Activated CD4-positive, CD25-positive, alpha-beta regulatory T cell (primary cell): ENCODE measurements at places on chromosomes 16 and 17.

DNA sequence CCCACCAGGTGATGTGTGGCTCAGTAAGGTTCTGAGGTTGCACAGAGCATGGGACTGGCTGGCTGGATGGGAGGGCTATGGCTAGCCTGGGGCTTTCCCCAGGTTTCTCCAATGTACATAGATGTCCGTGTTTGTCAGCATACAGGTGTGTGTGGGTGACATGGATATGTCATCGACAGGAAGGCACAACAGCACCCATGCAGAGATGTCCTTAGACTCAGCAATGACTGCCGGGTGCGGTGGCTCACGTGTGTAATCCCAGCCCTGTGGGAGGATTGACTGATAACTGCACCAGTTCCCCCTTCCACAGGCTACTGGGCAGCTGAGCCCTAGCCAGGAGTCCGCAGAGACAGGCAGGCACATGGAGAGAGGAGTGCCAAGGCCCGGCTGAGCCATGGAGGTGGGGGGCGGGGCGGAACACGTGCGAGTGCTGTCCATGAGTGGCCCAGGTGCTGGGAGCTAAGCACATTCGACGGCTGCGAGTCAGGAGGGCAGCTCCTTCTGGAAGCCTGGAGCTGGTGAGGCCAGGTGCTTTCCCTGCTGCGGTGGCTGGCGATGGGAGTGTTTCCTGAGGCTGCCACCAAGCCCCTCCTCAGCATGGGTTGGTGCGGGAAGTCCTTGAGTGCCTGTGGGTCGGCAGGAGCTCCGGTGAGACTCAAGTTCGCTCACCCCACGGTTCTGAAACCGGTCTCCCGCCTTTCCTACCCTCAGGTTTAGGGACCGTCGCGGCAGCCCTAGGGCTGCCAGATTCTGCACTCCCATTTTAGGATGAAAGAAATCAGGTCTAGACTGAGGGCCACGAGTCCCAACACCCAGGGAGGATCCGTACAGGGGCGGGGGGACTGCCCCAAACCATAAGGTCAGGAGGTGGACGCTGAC, 858 bp upstream of the ASPSCR1 start:
- DNase-seq: no peak

DNA sequence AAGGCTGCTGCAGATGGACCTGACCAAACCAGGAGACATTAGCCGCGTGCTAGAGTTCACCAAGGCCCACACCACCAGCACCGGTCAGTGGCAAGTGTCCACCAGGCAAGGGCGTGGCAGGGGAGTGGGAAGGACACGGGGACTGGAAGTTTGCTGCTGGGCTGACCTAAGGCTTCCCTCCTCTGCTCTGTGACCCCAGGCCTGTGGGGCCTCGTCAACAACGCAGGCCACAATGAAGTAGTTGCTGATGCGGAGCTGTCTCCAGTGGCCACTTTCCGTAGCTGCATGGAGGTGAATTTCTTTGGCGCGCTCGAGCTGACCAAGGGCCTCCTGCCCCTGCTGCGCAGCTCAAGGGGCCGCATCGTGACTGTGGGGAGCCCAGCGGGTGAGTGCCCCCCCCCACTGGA, 4.8 kb downstream of the HSD11B2 start:
- DNase-seq: no peak

- DNase-seq: no peak
Observed at GRCh38 chr16:28106467-28107215, 43.1 kb upstream of the GSG1L start.

DNA sequence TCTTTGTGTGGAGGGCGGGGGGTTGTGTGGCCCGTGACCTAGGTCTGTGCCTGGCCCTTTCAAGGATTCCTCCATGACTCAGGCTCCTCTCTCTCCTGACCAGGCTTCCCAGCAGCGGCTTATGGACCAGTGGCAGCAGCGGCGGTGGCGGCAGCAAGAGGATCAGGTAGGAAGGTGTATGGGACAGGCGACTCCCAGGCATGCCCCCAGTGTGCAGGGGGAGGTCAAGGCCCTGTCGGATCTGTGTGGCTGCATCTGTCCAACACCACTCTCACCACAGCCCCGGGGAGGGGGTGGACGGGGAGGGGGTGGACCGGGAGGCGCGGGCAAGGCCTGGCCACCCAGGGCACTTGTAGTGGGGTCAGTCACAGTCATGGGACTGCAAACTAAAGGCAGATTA, 93.1 kb downstream of the CCDC182 start:
- no peak for DNase-seq

DNA sequence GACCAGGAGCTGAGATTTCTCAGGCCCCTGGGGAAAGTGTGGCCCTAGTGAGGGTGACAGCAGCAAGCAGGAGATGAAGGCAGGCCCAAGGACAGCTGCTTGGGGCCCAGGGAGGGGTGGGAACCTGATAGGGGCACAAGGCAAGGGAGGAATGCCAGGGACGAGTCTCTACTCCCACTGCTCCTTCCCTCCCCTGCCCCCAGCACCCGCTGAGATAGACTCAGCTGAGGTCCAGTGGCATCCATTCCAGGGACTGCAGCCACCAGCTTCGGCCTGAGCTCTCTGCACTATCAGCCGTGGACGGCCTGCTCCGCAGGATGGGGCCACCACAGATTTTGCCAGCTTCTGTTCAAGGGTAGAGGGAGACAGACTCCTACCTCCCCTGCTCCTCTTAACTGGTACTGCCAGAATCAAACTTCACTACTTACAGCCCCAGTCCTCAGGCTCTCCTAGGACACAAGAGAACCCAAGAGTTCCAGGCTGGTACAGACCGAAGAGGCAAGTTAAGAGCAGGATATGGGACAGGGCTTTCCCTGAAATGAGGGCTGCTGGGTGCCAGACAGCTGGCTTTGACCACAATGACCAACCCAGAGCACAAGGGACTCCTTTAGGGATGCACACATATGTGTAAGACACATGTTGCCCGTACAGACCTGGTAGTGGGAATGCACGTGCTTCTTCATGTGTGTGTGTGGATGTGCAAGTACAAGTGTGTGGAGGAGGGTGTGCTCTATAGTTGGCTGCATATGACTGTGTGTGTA, 5.5 kb downstream of the CACNB1 start:
- no peak for DNase-seq

DNA sequence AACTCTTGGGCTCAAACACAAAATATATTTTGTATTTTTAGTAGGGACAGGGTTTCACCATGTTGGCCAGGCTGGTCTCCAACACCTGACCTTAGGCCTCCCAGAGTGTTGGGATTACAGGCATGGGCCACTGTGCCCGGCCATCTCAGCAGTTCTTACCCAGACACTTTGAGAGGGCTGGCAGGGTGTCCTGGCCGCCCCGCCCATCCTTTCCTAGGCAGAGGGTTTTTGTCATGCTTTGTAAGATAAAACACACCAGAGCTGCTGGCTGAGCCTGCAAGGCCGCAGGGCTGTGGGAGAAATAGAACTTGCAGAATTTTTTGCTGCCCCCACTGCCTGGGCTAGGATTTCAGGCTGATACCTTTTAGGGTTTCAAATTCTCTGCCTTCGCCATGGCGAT, 8.7 kb downstream of the PPL start:
- DNase-seq: no peak

DNA sequence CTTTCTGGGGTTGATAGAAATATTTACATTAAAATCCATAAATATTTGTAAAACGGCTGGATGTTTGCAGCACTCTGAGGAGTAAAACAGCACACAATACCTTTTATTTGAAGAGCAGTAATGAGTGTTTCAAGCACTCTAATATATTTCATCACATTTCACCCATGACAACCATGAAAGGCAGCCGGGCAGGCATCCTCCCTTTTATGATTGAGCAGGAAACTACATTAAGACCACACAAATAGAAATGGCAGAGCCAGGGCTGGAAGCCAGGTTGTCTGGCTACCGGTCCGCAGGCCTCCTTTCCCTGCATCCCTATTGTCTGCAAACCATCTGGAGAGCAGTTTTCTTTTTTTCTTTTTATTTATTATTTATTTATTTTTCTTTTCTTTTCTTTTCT, 23.1 kb upstream of the GPRC5C start:
- DNase-seq: no peak

DNA sequence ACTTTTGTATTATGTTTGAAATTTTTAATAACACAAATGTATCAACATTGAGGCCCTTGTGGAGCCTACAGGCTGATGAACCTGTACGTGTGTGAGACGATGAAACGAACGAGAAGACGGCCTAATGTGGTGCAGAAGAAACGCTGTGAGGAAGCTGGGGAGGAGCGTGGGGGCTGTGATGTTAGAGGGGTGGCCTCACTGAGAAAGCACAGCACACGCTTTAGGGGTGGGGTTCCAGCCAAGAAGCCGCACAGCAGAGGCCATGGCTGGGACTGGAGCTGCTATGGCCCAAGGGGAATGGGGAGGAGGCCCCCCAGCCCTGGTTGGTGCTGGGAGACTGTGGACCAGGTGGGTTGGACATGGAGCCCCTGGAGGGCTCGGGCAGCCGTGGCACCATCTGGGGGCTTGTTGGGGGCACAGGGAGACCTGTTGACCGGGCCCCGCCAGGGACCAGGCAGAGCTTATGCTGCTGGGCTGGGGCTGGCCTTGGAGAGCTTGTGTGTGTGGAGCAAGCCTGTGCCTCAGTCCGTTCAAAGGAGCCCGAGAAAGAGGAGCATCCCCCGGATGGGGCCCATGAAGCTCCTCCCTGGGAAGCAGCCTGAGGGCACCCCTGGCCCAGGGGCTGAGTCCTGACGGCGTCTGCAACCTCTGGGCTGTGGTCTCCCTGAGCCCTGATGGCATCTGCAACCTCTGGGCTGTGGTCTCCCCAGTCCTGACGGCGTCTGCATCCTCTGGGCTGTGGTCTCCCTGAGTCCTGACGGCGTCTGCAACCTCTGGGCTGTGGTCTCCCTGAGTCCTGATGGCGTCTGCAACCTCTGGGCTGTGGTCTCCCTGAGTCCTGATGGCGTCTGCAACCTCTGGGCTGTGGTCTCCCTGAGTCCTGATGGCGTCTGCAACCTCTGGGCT, 44.7 kb downstream of the METRNL start:
- no peak for DNase-seq

DNA sequence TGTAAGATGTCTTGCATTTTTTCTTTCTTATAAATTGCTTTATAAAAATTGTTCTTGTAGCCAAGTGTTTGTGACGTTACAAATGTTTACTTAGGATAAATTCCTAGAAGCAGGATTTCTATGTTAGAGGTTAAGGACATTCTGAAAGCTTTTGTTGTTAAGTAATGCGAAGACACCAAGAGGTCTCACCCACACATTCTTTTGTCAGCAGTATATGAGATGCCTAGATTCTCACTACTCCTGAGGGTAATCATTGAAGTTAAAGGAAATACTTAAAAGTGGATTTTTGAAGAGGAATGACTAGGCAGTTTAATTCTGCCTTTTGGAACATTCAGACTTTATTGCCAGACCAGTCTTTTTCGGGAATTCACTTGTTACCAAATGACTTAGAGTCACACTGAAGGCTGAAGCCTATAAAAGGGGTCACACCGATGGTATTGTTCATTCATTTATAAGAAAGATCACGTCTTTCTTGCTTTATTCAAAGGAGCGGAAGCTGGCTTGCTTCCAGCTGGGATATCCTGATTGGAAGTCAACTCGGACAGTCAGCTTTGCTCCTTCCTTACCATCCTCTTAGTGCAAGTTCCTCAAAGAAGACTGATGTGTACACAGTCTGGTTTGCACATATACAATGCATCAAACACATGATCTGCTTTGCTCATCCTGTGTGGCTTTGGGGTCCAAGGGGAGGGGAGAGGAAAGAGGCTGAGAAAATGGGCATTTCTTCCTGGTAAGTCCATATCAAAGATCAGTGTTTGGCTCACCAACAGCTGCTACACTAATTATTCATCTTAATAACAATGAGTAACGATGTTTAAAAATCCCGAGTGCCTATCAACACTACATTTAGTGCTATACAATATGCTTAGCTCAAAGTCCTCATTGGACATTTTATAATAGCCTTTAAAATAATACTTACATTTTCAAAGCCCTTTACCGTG, 160.0 kb downstream of the MAP2K6 start:
- DNase-seq: no peak

DNA sequence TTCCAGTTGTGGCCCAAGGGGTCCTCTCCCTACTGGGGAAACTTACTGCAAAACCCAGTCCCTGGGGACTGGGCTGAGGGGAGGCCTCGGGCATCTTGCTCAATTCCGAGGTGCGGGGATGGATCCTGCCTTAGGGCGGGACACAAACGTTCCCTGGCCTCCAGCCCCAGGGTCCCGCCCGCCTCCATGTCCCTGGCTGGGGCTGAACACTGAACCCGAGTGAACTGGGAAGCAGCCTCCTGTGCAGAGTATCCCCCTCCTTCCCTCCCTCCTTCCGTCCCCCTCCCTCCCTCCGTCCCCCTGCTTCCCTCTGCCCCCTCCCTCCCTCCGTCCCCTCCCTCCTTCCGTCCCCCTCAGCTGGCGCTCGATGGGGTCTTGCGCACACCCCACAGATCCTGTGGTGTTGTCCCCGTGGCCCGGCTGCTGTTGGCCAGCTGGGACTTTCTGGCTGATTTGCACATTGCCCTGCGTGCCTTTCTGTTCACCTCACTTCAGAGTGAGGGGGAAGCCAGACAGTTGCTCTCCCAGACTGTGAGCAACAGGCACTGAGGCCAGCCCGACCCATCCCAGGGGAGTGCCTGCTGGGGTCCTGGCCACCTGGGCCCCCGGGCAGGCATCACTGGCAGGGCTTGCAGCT, 5.5 kb downstream of the TRAF7 start:
- DNase-seq: no peak

- peak; percentile 71 for DNase-seq
Observed at GRCh38 chr17:8151120-8151640, 1.0 kb downstream of the PER1 start.

DNA sequence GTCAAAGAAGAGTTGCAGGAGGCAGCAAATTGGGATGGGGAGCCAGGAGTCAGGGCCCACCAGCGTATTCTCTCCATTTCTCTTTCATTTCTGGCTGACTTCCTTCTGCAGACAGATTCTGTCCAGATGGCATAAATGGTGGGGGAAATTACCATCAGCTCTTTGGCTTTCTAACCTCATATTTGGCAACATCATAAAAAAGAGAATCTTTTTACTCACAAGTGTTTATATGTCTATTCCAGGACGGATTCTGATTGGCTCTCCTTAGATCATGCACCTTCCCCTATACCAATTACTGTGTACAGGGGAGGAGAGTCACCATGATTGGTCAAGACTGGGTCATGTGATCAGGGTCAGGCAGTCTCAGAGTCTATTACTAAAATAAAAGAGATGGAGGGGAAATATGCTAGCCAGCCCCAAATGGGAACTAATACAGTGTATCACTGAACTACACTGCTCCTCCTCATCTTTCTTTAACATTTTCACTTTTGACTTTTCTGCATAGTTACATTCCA, 537.1 kb upstream of the EEF2KMT start:
- DNase-seq: no peak

- DNase-seq: peak; percentile 22
Observed at GRCh38 chr16:23557779-23558702, 514 bp downstream of the UBFD1 start.

DNA sequence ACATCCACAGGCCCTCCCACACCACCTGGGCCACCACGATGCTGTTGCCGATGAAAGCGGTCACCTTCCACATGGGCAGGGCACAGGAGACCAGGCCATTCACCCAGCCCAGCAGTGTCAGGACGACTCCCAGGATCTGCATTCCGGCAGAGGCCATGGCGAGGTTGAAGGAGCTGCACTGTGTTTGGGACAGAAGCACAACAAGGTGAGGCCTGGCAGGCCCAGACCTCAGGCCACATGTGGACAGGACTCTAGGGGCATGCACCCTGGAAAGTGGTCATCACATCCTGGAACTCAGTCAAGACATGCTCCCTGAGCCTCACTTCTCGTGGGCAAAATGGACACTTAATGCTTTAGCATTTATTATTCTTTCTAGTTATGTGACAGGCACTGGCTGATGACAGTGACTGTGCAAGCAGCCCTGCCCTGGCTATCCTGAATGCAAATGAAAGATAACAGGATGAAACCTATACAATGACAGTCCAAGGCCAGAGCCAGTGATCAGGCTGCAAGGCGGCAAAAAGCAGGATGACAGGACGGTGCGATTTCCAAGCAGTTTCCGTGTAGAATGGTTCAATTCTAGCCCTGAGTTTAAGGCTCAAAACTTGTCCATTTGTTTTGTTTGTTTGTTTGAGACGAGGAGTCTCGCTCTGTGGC, 2.0 kb downstream of the CLDN6 start:
- DNase-seq: no peak
